Fibroblast of skin of abdomen (primary cell): ENCODE measurements at places on chromosomes 4 and X.

GRCh38 chrX:118603981-118604380, 108.4 kb downstream of the DOCK11 start:
- peak; percentile 56 for DNase-seq

GRCh38 chr4:52713456-52713937, 37.7 kb downstream of the ERVMER34-1 start:
- no peak for DNase-seq

DNA sequence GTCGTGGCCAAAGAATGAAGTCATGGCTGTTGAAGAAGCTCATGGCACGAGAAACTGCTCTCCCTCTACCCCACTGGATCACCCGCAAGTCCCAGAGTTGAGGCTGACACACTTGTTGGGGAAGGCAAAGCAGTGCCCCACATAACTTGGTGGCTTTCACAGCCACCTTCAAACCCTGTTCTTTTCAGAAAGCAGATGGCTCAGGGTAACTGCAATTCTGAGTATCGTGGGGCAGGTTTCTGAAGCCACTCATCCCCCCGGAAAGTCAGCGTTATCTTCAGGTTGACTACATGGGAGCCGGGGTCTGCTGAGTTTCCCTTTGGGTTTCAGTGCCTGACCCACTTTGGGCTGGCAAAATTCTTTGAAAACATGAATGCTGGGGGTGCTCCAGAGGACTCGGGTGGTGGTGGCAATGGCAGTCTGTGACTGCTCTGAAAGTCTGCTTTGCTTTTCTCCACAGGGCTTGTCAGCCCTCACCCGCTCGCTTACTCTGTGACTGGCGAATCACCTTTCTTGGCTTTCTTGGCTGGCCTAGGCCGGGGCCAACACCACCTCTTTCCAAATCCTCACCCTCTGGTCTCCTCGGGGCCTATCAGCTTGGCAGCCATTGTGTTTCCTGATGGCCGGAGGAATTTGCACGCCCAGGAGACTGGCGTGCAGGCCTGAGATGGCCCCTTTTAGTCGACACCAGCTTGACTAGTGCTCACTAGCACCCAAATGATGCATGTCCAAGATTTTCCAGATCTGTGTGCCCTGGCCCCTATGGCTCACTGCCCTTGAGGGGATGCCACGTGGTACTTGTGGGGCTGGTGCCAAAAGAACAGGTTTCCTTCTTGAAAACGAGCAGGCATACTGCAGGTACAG, 7.3 kb downstream of the PPP1R3F start:
- no peak for DNase-seq

DNA sequence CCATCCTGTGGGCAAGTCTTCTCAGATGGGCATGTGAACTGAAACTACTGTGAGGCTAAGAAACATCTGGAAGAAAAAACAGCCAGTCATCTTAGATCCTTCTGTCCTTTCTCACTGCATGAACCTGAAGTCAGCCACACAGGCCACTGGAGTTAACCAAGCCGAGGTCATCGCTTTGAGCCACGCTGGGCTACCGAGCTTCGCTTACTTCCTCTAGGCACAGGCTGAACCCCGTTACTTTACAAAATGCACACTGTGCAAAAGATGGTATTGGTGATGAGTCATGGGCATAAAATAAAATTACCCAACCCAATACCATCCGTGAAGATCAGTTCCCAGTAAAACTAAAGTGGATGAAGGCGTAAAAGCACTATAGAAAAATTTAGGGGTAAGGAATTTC, 86.2 kb downstream of the MTMR1 start:
- no peak for DNase-seq

GRCh38 chr4:173318240-173318639, 15.9 kb downstream of the HMGB2 start:
- no peak for DNase-seq

GRCh38 chr4:14903321-14903720, 99.0 kb upstream of the CPEB2 start:
- DNase-seq: no peak
